ENCODE measurements at places on chromosomes 2 and 18. TPM values are rescaled to one million over a fixed set of nuclear protein-coding genes. Genes with fewer than 3 reads are reported as not detected.

GRCh38 chr18:49757513-49758262 lies 55.6 kb downstream of the ACAA2 start:
- no peaks in the 10 kb centered on the region for H3K36me3 ChIP-seq

DNA sequence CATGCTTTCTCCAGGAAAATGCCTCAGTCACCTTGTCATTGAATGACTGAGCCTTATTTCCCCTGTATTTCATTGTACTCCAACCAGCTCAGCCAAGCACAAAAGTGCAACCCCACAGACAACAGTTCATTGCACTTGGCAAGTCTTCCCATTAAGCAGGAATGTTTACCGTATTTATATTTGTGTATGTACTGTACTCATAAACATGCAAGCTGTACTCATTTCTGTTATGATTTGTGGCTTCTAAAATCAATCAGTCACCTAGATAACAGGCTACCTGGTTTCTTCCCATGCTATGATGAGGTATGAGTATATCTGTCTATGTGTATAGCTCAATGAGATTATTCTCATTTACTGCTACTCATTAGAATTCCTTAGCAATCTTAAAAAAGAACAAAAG lies 505.5 kb upstream of the FAM98A start:
- H3K27ac ChIP-seq, result no peak overlapping the region
- no peaks in the 10 kb centered on the region for H3K27me3 ChIP-seq
- no peak overlapping the region for H3K4me3 ChIP-seq
- no peaks in the 10 kb centered on the region for H3K4me1 ChIP-seq
- DNase-seq, result no peak

DNA sequence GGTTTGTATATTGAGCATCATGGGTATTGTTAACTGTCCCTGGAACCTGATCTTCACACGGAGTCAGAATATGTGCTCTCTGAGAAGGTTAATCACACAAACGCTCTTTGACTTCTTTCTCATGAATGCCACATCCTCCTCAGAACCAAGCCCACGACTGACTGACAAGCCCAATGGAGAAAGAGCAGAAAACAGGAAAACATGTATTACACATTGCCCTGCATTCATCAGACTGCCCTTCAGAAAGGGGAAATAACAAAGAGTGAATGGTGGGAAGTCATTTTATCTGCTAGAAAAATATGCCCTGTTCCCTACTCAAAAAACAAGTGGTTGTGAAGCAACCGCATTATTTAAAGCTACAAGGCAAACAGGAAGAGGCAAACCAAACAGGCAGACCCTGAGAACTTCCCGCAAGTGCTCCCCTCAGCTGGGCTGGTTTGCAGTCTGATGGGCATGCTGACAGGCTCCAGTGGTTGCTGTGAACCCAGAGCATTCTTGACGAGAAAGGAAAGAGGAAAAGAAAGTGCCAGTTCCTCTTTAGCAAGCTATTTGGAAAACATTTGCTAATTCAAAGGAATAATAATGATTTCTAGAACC lies 172.9 kb upstream of the SETBP1 start:
- no peak overlapping the region for H3K4me3 ChIP-seq
- H3K4me1 ChIP-seq, result no peaks in the 10 kb centered on the region
- H3K27ac ChIP-seq, result no peak overlapping the region
- H3K36me3 ChIP-seq, result no peaks in the 10 kb centered on the region
- DNase-seq, result peak; percentile 2
- H3K27me3 ChIP-seq, result no peaks in the 10 kb centered on the region

MC2R gene
- total RNA-seq, result not detected

NT5DC4 gene
- total RNA-seq, result not detected

MAP2 gene
- total RNA-seq, result 1.9 TPM

- no peak overlapping the region for H3K4me3 ChIP-seq
- no peak overlapping the region for H3K27ac ChIP-seq
- H3K27me3 ChIP-seq, result no peaks in the 10 kb centered on the region
- H3K36me3 ChIP-seq, result no peaks in the 10 kb centered on the region
- no peak for DNase-seq
Measured at GRCh38 chr2:182291296-182291695, 135.5 kb downstream of the PDE1A start.

- H3K36me3 ChIP-seq, result no peaks in the 10 kb centered on the region
- no peak for DNase-seq
- peak overlapping the region; percentile 99 for H3K27ac ChIP-seq
Measured at GRCh38 chr2:9549420-9549819, 6.2 kb downstream of the ADAM17 start.

Measured in gastrocnemius medialis (tissue), 4 donors.